ENCODE measurements at places on chromosomes 1 and 21.

- no peak for DNase-seq
Measured at GRCh38 chr1:188432427-188432826, 1603.7 kb downstream of the PLA2G4A start.

GRCh38 chr1:7555391-7556185, 215.5 kb upstream of the VAMP3 start:
- no peak for DNase-seq

DNA sequence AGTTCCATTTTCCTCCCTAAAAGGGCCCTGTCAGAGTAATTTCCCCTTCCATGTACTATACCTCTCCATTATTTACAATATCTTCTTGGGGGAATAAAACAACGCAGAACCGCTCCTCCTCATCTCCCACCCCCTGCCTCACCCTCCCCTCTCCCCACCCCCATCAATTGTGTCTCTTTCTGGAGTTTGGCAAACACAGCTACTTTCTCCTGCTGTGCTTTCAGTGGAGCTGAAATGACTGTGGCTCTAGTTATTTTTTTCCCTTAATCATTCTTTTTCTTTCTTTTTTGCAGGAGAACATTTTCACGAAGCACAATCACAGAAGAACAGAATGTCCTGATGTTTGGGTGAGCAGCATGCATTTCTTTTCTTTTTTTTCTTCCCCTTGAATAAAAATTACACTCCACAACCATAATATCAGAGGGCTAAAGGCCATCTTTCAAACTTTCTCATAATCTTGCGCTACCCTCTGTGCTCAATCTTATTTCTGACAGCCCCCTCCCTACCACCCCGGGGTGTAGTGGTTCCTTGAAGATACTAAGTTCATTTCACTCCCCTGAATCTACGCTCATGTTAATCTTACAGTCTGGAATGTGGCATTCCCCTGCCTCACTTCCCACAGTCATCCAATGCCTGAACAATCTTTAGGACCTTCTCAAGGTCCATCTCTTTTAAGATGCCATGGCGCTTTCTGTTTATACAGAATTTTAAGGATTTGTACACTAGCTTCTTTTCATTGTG, 8.8 kb upstream of the PLXNA2 start:
- DNase-seq, result no peak

GRCh38 chr21:37364722-37365121, 1.9 kb upstream of the DYRK1A start:
- no peak for DNase-seq

DNA sequence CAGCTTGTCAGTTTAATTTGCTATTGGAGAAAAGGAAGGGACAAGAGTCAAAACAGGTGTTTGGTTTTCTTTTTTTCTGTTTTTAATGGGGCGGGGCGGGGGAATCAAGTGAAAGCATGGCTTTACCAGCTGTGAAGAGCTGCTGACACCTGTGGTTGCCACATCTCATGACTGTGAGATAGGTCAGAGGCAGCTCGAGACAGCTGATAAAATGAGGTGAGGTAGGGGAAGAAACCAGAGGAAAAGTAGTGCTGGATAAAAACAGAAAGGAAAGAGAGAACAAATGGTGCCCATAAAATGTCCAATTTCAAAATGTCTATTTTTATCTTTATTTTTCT, 272.3 kb downstream of the NEGR1 start:
- no peak for DNase-seq

DNA sequence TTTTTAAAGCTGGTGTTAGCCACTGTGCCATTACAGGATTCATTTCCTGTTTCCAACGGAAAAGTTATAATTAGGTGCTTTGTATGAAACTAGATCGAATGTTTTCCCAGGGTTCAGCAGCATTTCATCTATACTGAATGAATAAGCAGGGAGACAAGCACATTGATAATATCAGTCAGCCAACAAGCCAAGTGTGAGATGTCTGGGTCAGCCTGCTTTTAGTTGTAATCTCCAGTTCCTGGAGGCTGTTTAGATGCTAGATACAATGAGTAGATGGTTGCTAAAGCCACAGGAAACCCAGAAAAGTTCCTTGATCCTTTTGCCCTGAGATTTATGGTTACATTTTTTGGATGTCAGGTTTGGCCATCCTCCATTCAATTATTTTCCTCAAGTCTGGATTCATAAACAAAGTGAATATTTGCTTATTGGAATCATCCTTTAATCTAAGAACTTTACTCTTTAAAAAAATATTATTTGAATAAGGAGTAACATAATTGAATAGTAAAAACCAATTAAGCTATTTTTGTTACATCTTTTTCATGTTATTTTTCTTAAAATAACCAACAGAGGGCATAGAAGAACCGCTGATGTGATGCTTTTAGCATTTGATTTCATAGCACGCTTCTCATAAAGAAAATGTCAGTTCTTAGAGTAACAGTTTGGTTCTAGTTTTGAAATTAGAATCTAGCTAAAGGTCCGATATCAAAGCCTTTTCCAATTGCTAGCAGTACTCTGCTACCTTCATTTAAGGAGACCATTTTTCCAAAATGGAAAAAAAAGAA, 76.6 kb downstream of the HSPA13 start:
- no peak for DNase-seq

DNA sequence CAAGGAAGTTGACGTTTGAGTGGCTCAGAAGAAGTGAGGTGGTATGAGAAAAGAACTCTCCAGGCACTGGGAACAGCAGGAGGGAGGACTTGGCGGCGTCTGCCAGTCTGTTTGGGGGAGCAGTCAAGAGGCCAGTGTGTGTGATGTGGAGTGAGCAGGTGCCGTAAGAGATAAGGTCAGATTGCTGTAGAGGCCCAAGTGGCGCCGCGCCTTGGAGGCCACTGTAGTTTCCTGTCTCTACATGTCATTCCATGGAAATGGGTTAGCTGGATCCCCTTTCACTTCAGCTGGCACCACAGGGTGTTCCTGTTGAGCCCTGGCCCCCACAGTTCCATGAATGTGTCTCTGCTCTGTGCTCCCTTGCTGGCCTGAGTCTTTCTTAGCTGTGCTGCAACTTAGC, 35.5 kb upstream of the PTPRF start:
- DNase-seq, result no peak

- DNase-seq, result no peak
Measured at GRCh38 chr21:38950435-38951094, 144.8 kb downstream of the ETS2 start.

DNA sequence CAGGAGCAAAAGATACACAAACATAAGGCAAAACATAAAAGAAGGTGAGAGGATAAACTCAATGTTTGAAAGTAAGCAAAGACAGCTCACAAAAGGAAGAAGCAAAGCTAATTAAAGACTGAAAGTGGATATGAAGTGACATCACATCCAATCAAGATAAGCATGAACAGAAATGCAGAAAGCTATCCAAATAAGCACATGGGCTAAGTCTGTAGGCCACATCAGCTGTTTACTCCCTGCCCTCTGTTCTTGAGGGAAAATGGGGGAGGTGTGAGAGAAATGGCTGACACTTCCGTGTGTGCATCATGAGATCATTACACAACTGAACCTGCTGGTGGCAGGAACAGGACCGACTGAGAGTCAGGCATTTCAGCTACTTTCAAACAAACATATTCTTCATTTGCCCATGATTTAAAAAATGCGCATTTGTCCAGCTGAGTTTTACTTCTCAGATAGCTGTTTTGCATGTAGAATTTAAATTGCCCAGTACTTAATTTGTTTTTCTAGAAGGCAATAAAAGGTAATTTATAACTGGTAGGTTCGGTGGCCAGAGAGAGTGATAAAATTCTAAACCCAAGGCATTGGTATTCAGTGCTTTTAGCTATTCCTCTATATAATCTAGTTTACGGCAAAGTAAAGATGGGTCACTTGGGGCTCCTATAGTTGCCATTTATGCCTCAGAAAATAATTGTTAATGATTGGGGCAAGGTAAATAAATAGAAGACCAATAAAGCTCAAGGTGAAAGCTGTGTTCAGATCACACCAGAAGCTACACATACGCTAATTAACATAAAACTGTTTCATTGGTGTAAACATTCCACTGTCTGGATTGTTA, 27.2 kb upstream of the MAN1A2 start:
- no peak for DNase-seq

- no peak for DNase-seq
Measured at GRCh38 chr1:81681601-81682266, 119.0 kb upstream of the ADGRL2 start.

DNA sequence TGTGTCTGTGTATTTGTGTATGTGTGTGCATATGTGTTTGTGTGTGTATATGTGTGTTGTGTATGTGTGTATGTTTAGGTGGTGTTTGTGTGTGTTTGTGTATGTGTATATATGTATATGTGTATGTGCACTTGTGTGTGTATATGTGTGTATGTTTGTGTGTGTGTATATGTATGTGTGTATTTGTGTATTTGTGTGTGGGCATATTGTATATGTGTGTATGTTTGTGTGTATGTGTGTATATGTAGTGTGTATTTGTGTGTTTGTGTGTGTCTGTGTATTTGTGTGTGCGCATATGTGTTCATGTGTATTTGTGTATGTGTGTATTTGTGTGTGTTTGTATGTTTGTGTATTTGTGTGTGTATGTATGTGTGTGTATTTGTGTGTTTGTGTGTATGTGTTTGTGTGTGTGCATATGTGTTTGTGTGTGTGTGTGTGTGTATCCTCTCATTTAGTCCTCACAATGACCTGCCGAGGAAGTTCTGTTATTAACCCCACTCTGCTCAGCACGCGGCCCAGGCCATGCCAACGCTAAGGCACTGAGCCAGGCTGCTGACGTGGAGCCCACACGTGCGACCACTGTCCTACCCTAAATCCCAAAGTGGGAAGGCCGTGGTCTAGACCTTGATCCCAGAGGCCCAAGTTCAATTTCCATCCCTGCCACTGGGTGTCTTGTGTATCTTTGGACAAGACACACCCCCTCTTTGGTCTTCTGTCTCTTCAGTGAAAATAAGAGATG, 43.2 kb upstream of the TMEM51 start:
- DNase-seq, result no peak

GRCh38 chr1:5981009-5981380, 11.2 kb downstream of the NPHP4 start:
- no peak for DNase-seq
